Stimulated activated naive CD4-positive, alpha-beta T cell (primary cell): ENCODE measurements at places on chromosomes 7 and 10.

GRCh38 chr7:103637094-103637493 is 191.1 kb upstream of the SLC26A5 start:
- DNase-seq: no peak

DNA sequence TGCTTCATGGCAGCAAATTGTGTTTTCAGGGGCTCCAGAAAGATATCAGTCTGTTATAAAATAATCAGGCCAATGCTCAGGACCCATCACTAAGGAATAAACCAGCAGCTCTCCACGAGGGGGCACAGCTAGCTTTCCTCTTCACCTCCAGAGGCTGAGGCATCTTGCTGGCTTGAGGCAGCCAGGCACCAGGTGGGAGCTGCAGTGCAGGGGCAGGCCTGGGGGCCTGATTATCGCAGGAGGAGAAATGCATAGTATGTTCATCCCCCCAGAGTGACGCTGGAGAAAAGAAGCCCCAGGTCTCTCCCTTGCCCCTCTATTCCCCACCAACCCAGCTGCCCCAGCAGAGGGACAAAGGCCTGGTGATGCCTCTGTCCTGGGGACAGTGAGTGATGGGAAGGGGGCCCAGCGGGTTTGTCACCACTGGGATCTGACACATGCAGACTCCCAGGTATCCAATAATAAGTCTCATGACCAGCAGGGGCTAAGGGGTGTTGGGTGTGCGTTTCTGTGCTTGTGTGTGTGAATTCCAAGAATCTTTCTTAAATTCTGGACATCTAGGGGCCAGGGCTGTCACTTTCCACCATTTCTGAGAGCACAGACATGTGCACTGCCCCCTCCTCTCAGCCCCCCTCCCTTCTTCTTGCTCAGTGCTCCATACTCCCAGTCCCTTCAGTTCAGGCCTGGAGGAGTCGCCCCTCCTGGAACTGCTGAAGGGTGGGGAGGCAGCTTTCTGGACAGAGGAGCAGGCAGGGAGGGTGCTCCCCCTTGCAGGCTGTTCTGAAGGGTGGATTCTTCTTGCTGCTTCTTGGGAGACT is 128.1 kb upstream of the FAM20C start:
- no peak for DNase-seq

- DNase-seq: no peak
Measured at GRCh38 chr10:83809001-83809400, 330.3 kb upstream of the GHITM start.

- no peak for DNase-seq
Measured at GRCh38 chr7:5452937-5453540, 29.4 kb upstream of the TNRC18 start.

DNA sequence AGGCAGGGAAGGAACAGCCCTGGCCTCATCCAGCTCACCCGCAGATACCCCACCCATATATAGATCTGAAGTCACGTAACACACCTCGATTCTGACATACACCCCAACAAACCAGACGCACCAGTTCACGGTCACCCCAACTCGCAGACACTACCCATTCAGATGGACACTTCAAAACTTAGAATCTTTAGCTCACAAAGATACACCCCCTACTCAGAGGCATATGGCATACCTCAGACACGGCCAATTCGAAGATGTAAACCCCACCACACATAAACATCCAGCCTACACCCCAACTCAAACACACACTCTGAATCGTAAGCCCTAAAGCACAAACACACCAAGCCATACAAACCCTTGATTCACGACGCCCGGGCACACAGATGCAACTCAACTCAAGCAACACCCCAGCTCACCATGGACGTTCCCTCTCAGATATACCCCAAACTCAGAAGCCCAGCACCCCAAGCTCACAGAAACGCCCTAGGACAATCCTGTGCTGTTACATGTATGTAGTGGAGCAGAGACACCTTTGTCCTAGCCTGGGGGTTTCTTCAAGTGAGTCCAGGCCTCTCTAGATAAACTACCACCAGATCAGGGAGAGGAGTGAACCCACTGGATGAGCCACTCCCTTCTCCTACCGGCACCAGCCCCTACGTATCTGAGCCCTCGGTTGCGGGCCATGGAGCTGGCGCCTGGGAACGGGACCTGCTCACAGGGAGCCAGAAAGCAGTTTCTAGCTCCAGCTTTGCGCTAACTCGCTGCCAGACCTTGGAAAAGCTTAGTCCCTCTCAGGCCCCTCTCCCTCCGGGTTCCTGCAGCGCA is 8.8 kb downstream of the PSD start:
- no peak for DNase-seq
